ENCODE measurements at places on chromosomes 7 and 10.

DNA sequence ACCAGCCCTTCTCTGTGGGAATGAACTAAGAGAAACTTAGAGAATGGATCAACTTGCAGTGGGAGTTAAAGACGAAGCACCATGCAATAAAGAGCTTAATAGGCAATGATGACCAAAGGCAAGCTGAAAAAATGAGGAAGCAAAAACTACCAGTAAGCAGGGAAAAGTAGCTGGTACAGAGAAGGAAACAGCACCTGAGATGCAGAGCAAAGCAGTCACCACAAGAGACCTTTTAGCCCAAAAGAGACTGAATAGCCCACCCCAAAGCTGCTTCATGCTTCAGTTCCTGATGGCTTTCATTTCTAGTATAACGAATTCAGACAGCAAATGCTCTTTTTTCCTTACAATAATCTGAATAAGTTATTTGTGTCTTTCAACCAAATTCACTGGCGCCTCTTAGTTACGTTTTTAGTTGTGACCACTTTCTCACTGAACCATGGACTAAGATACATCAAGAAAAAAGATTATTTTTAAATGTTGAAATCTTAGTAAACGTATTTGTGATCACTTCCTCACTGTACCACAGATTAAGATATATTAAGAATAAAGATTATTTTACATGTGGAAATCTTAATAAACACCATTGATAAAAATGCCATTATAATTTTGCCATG, 76.0 kb downstream of the USP6NL start:
- DNase-seq: no peak

DNA sequence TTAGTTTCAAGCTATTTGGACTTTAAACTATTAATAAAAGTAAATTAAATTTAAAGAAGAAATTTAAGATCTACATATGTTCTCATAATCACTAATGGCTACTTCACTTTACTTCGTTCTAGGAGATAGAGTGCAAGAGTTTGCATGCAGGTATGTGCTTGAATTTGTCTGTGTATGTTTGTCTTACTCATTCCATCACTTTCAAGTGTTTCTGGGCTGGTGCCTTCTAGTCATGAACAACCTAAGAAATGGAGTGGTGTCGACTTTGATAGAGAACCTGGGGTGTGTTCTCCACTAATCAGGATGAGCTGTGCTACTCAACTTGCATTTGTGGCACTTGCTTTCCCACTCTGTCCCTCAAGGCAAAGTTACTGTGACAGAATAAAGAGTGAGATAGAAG, 169.9 kb downstream of the KCND2 start:
- no peak for DNase-seq

DNA sequence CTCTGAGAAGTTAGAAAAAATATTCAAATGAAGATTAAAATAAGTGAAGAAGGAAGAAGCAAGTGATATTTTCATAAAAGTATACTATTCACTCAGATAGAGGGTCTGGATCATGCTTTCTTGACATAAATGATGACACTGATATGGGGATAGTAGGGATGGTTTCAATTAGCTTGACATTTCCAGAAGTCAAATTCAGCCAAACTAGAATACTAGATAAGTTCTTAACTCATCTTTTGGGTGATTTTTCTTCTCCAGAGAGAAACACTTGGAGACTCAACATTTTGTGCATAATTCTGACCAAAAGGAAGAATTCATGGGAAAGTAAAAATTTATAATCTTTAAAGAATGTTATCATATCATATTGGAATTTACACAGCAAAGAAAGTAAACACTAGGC, 152.0 kb upstream of the LRGUK start:
- DNase-seq: no peak

GRCh38 chr10:34746094-34746493, 69.0 kb downstream of the PARD3 start:
- DNase-seq: no peak

GRCh38 chr7:157525491-157525915, 188.7 kb downstream of the DNAJB6 start:
- no peak for DNase-seq

- DNase-seq: peak; percentile 21
These were observed 127.9 kb upstream of the PRSS58 start for GRCh38 chr7:142385491-142386340.

DNA sequence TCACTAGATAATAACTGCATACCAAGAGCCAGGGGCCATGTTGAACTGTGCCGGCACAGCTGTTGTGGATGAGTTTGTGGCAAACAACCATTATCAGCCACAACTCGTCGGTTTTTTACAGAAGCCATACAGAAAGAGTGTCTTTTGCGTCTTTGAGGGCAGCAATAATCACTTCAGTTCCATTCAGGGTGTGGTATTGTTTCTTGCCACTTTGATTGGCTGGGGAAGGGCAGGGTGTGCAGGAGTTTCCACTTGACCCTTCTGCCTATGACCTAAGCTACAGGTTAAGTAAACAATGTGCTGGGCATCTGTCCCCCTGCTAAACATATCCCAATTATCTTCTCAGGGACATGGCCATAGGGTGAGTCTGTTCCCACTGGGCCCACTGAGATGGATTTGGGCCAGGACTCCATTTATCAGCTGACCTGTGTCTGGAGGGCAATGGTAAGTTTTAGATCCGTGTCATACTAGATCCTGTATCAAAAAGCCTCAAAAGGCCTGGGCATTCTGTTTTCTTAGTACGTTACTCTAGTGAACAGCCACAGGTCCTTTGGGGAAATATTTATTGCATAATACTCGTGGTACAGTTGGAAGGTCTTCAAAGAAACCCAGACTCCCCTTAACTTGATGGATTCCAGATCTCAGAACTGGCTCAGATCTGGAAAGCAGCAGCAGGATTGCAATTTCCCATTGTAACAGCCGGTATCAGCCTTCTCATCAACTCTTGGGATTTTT, 15.9 kb downstream of the ZNF3 start:
- DNase-seq: no peak

DNA sequence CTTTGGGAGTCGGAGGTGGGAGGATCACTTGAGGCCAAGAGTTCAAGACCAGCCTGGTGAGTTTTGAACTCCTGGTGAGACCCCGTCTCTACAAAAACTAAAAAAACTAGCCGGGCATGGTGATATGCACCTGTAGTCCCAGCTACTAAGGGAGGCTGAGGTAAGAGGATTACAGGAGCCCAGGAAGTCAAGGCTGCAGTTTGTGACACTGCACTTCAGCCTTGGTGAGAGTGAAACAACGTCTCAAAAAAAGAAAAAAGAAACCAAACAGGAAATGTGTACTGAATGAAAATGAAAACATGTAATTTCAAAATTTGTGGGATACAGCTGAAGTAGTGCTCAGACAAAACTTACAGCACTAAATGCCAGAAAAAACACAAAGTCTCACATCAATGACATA, 7.6 kb downstream of the ARHGAP12 start:
- DNase-seq: no peak

GRCh38 chr10:30346131-30346530, 2.9 kb downstream of the MTPAP start:
- DNase-seq: no peak

- DNase-seq: no peak
These were observed 162.1 kb downstream of the SND1 start for GRCh38 chr7:127813991-127814541.

- DNase-seq: no peak
These were observed 3.4 kb upstream of the MIOS start for GRCh38 chr7:7563269-7563668.

GRCh38 chr10:32979041-32979440, 21.0 kb upstream of the ITGB1 start:
- no peak for DNase-seq

DNA sequence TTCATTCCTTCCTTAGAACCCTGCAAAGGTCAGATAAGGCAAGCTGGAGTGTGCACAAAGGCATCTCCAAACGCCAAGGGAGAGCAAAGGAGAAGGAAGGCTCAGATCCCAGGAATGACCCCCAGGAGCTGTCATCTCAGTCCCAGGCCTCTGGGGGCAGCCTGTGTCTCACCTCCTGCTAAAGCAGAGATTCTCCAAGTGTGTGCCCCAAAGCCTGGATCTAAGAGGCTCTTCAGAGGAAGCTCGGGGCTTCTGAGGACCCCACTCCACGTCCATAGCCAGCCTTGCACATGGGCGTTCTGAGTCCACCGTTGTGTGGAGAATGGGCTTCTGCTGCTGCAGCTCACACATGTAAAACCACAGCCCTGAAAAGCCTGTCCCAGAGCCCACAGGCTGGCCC, 5.1 kb upstream of the GRID1 start:
- no peak for DNase-seq

DNA sequence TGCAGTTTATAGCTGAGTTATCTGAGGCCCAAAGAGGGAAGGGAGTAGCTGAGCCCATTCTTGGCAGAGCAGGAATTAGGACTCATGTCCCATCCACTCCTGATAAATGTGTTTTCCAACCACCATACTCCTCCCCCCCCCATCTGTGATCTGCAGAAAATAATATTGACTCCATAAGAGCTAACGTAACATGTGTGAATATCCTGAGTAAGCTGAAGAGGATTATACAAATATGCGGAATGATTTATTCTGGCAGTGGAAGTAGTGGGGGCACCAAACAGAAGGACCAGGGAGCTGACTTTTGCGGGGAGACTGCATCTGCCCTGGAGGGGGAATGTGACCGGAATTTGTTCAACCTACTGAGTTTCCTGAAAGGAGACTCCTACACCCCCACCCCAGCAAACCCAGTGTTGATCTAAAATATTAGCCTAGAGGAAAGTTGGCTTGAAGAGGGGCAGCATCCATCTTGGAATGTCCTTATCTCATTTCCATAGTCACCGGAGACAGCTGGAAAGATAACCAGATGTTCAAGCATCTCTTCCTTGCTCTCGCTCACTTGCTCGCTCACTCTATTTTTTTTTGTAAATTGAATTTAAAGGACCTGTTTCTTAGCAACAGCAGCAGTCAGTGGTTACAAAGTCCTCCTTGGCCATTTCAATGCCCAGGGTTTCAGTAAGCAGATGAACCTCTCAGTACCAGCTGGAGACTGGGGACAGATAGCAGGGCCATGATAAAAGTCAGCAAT, 114.7 kb downstream of the RPS24 start:
- no peak for DNase-seq

GRCh38 chr10:62934258-62934657, 118.1 kb upstream of the EGR2 start:
- no peak for DNase-seq
